ENCODE measurements at places on chromosomes 3 and 15. TPM values are rescaled to one million over a fixed set of nuclear protein-coding genes. Genes with fewer than 3 reads are reported as not detected.

The ADGRG7 gene
- total RNA-seq: 10.8 TPM

GRCh38 chr15:82647045-82647834 lies at the start of gene CPEB1:
Gene CPEB1 (minus strand): TSS chr15:82647363. CDS start chr15:82628459, 18,904 bp downstream.
- H3K36me3 ChIP-seq: no peaks in the 10 kb centered on the region
- H3K4me3 ChIP-seq: peak within 1 kb of the TSS; percentile 50
- peaks cover 27% of the 10 kb centered on the region for H3K4me1 ChIP-seq
- H3K27ac ChIP-seq: peak within 1 kb of the TSS; percentile 8
- peak; percentile 42 for DNase-seq

DNA sequence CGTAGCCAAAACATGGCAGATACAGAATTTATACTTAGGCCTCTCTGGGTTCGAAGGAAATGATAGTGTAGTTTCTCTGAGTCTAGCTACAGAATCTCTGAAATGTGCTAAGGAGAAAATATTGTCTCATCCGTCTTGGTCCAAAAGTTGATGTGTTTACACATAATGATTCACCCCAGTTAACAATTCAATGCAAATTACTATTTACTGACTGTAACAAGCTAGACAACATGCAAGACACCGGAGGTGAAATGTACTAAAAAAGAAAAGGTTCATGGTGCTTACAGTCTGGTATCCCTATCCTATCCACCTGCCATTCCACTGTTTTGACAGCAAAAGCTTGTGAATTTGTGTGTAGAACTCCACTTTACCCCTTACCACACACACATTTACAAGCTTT lies 146.8 kb downstream of the SUCLG2 start:
- no peaks in the 10 kb centered on the region for H3K4me1 ChIP-seq
- DNase-seq: no peak
- H3K4me3 ChIP-seq: no peak overlapping the region
- H3K36me3 ChIP-seq: no peaks in the 10 kb centered on the region

DNA sequence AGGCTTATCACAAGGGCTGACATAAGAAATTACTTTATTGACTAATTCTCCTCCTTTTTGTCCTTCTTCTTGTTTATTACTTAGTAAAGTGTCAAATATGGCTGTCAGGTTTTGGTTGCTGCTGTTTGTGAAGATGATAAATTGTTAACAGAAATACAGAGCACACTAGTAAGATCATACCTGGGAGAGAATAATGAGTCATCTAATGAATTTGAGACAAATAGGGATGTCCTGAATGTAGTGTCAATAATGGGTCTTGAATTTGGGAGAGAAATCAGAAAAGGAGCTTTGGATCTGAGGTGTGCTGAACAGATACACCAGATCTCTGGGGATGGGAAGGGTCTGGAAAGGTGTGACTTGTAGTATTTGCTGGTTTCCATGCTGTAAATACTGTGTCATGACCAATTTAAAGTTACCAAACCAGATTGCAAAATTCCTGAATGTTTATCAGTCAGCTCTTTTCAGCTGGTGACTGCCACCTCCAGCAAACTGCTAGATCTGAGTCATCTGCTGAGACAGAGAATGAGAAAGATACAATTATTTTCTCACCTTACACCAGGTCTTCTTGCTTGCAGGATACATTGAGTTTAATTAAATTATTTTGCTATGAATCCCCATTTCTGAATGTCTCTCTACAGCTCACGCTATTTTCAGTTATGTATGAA lies 76.7 kb upstream of the SATB1 start:
- no peaks in the 10 kb centered on the region for H3K4me1 ChIP-seq
- no peak for DNase-seq
- H3K4me3 ChIP-seq: no peak overlapping the region
- H3K27me3 ChIP-seq: no peaks in the 10 kb centered on the region
- no peak overlapping the region for H3K27ac ChIP-seq

The C15orf62 gene
- total RNA-seq: 0.32 TPM

GRCh38 chr15:39286706-39287105 lies 294.2 kb upstream of the THBS1 start:
- H3K36me3 ChIP-seq: no peaks in the 10 kb centered on the region
- no peak overlapping the region for H3K27ac ChIP-seq
- no peak for DNase-seq
- no peaks in the 10 kb centered on the region for H3K4me1 ChIP-seq

The DUOX1 gene
- 4.1 TPM for total RNA-seq

- no peaks in the 10 kb centered on the region for H3K27me3 ChIP-seq
- H3K27ac ChIP-seq: no peak overlapping the region
- no peaks in the 10 kb centered on the region for H3K36me3 ChIP-seq
- H3K4me3 ChIP-seq: no peak overlapping the region
Observed at GRCh38 chr3:42656680-42657610, 3.4 kb downstream of the ZBTB47 start.

GRCh38 chr15:68057758-68058157 lies 3.6 kb downstream of the PIAS1 start:
- no peak overlapping the region for H3K27ac ChIP-seq
- H3K27me3 ChIP-seq: no peaks in the 10 kb centered on the region
- DNase-seq: no peak
- H3K4me1 ChIP-seq: peaks cover 4% of the 10 kb centered on the region
- no peaks in the 10 kb centered on the region for H3K36me3 ChIP-seq
- H3K4me3 ChIP-seq: no peak overlapping the region

DNA sequence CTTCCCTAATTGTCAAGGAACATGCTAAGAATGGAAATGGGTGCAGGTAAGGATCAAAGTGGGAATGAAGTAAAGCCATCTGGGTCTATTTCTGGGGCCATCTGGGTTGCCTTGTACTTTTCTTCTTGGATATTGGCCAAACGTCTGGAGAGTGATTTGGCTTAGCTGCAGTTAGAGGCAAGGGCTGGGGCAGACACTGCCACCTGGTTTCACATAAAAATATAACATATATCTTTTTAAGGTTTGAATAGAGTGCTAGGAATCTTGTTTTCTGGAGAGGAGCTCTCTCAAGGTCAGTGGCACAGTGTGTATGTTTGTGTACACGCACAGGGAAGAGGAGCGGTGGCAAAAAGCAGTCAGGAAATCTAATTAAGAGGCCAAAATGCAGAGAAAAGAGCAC lies 24.7 kb upstream of the EOMES start:
- no peak for DNase-seq
- H3K4me1 ChIP-seq: no peaks in the 10 kb centered on the region
- H3K36me3 ChIP-seq: no peaks in the 10 kb centered on the region
- no peaks in the 10 kb centered on the region for H3K27me3 ChIP-seq
- H3K27ac ChIP-seq: no peak overlapping the region
- H3K4me3 ChIP-seq: no peak overlapping the region

DNA sequence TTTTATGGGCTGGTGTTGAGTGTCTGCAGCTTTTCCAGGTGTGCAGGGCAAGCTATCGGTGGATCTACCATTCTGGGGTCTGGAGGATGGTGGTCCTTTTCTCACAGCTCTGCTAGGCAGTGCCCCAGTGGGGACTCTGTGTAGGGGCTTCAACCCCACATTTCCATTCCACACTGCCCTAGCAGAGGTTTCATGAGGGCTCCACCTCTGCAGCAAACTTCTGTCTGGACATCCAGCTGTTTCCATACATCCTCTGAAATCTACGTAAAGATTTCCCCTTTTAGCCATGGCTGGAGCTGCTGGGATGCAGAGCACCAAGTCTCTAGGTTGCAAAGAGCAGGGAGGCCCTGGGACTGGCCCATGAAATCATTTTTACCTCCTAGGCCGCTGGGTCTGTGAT lies 11.6 kb downstream of the RFX7 start:
- H3K27me3 ChIP-seq: no peaks in the 10 kb centered on the region
- no peak overlapping the region for H3K27ac ChIP-seq
- DNase-seq: no peak
- no peak overlapping the region for H3K4me3 ChIP-seq
- no peaks in the 10 kb centered on the region for H3K4me1 ChIP-seq

DNA sequence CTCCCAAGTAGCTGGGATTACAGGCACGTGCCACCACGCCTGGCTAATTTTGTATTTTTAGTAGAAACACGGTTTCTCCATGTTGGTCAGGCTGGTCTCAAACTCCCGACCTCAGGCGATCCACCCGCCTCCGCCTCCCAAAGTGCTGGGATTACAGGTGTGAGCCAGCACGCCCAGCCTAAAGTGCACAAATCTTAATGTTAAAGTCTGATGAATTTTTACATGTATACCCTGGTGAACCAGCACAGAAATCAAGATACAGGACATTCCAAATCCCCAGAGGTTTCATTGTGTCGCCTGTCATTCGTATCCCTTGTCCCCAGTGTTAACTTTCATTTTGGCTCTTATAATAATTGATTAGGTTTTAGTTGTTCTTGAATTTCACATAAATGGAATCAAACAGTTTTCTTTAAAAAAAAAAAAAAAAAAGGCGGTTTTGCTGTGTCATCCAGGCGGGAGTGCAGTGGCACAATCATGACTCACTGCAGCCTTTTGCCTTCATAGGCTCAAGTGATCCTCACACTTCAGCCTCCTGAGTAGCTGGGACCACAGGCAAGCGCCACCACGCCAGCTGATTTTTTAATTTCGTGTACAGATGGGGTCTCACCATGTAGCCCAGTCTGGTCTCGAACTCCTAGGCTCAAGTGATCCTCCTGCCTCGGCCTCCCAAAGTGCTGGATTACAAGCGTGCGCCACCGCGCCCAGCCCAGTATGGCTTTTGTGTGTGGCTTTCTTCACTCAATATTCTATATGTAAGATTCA lies 1.5 kb upstream of the TM4SF19 start:
- no peak for DNase-seq
- no peak overlapping the region for H3K4me3 ChIP-seq

DNA sequence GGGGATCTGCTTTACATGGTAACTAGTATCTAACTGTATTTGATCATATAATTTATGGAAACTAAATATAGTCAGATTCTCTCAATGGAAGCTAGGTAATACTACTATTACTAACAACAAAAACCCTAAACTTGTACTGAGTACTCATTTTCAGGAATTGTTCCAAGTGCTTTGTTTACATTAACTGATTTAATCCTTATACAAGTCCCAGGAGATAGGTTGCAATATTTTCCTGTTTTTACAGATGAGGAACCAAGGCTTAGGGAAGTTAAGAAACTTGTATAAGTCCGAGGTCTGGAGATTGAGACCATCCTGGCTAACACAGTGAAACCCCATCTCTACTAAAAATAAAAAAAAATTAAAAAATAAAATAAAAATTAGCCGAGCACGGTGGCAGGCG lies 7.5 kb upstream of the MTHFS start:
- no peak for DNase-seq
- no peaks in the 10 kb centered on the region for H3K36me3 ChIP-seq
- no peaks in the 10 kb centered on the region for H3K27me3 ChIP-seq
- H3K4me3 ChIP-seq: no peak overlapping the region
- no peak overlapping the region for H3K27ac ChIP-seq

GRCh38 chr15:90823455-90823974 lies 44.9 kb upstream of the FURIN start:
- H3K4me3 ChIP-seq: no peak overlapping the region
- H3K4me1 ChIP-seq: peaks cover 19% of the 10 kb centered on the region
- H3K27me3 ChIP-seq: no peaks in the 10 kb centered on the region
- DNase-seq: peak; percentile 69
- no peaks in the 10 kb centered on the region for H3K36me3 ChIP-seq

GRCh38 chr3:121724130-121724529 lies 25.4 kb downstream of the GOLGB1 start:
- peaks cover 3% of the 10 kb centered on the region for H3K4me1 ChIP-seq
- H3K27ac ChIP-seq: no peak overlapping the region
- no peak overlapping the region for H3K4me3 ChIP-seq
- no peaks in the 10 kb centered on the region for H3K27me3 ChIP-seq

The ACTRT3 gene
- 0.96 TPM for total RNA-seq

The CATSPER2 gene
- 4.9 TPM for total RNA-seq

DNA sequence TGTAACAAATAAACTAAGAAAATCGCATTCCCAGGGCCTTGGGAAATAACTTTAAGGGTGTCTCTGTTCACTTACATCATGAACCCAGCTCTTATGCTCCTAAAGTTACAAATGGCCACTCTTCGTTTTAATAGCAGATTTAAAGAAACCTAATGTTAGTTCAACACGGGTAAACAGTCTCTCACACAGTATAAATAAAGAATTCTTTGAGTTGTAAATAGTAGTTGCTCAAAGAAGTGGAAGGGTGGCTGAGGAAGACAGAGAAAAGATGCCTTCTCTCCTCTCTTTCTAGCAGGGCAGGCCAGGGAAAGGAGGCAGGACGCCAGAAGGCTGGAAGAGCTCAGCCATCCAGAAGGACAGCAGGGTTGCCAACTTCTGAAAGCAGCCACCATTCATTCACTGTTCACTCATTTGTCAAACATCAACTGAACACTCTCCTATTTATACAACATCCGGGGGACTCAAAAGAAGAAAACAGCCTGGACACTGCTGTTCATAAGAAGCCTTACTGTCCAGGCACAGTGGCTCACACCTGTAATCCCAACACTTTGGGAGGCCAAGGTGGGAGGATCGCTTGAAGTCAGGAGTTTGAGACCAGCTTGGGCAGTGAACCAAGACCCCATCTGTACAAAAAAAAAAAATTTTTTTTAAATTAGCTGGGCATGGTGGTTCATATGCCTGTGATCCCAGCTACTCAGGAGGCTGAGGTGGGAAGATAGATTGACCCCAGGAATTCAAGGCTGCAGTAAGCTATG lies 47.3 kb downstream of the WWTR1 start:
- H3K27ac ChIP-seq: peak overlapping the region; percentile 11
- no peak overlapping the region for H3K4me3 ChIP-seq
- H3K4me1 ChIP-seq: peaks cover 41% of the 10 kb centered on the region
- no peaks in the 10 kb centered on the region for H3K36me3 ChIP-seq
- H3K27me3 ChIP-seq: no peaks in the 10 kb centered on the region

DNA sequence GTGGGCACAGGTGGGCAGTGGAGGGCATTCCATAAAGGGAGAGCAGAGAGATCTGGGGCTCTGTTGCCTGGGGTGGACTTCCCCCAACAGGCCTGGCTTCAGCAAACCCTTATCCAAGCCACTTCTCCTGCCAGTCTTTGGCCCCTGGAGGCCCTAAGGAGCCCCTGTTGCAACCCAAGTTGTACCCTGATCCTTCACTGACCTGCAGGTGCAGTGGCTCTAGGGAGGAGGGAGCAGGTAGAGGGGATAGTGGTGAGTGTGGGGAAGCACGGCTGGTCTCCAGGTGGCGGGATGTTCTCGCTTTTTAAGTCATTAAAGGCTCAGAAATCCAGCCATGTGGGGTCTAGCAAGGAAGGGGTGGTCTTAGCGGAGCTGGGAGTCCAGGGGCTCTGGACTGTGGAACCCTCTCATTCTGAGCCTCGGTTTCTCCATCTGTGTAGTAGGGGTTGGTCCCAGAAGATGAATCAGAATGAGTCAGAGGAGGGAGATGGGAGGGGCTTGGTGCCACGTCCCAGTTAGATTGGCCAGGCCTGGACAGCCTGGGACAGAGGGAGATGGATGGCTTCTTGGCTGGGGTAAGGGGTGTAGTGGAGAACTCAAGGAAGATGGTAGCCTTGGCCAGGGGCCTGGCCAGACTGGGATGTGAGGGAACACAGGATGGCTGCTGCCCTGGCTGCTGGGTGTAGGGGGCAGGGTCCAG lies 2.6 kb downstream of the ZBTB47 start:
- no peaks in the 10 kb centered on the region for H3K36me3 ChIP-seq
- H3K4me1 ChIP-seq: peaks cover 44% of the 10 kb centered on the region
- H3K27ac ChIP-seq: peak overlapping the region; percentile 89
- no peaks in the 10 kb centered on the region for H3K27me3 ChIP-seq

The PLSCR4 gene
- 53.5 TPM for total RNA-seq

The CCDC54 gene
- total RNA-seq: not detected

Data from transverse colon (tissue), 4 donors.